ENCODE measurements at places on chromosomes 1 and 21.

DNA sequence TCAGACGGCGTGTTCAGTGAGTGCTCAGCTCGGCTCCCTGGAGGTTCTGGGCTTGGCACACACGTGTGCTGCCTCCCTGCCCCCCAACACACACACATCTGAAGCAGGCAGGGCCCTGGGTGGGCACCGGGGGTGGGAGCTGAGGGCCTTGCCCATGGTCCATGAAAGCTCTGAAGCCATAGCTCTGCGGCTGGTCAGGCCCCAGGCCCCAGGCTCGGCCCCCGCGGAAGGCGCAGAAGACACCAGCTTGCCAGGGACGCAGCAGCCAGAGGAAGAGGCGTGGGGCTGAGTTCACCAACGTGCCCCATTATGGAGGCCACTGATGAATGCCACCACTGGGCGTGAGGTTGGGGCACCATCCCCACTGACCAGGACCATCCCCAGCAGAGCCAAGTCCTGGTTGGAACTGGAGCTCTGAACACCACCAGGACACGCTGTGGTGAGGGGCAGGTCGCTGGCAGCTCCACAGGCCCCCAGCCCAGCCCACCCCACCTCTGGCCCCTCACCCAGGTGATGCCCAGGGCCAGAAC is 4.2 kb downstream of the AURKAIP1 start:
- DNase-seq: no peak

DNA sequence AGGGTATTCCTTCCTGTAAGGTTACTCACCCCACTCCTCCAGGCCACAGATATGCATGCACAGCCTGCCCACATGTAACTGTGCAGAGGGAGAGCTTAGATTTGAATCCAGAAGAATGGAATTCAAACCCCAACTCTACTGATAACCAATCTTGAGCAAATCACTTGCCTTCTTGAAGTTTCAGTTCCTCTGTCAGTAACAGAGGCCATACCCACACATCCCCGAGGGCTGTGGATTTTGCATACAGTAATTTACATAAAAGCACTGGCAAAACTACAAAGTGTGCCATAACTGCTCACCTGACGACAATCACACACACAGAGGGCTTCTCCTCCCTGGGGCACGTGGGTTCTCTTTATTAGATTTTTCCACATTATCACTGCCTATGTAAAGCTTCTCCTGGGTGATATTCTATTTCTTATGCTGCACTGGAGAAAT is 18.6 kb downstream of the CD247 start:
- DNase-seq: no peak

- DNase-seq: no peak
Observed at GRCh38 chr1:35036621-35037020, 4.9 kb upstream of the ZMYM6 start.

DNA sequence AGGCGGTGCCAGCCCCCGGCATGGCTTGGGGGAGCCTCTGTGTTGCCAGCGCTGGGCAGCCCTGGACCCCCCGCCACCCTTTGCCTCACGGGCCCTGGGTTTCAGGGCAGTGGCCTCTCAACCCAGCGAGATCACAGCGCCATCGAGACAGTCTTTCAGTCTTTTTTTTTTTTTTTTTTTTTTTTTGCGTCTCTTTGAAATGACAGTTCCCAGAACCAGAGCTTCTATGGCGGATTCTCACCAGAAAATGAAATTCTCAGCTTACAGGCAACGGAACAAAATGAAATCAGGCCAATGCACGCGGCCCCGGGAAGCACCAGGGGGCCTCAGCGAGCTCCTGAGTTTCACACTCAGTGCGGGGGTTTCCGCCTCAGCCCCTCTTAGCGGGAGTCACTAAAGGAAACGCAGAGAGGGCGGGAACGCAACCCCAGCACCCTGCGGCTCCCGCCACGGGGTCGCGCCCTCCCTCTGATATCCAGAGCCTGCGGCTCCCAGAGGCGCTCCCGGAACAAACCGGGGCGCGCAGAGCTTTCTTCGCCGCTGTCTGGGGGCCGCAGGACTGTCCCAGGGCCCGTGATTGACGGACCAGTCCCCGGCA is 8.0 kb upstream of the COL6A1 start:
- DNase-seq: peak; percentile 76

- no peak for DNase-seq
Observed at GRCh38 chr1:162666006-162666645, 33.9 kb downstream of the DDR2 start.

- DNase-seq: no peak
Observed at GRCh38 chr1:184950906-184951305, 23.4 kb downstream of the NIBAN1 start.

- DNase-seq: no peak
Observed at GRCh38 chr1:157577420-157577819, 20.5 kb downstream of the FCRL4 start.

GRCh38 chr1:114128293-114128692 is 25.4 kb downstream of the SYT6 start:
- no peak for DNase-seq

- no peak for DNase-seq
Observed at GRCh38 chr1:231418741-231419107, 3.4 kb downstream of the EGLN1 start.

GRCh38 chr1:204075890-204076846 is 3.3 kb downstream of the SOX13 start:
- no peak for DNase-seq

GRCh38 chr1:236502972-236503639 is 20.7 kb upstream of the LGALS8 start:
- DNase-seq: no peak

- DNase-seq: no peak
Observed at GRCh38 chr1:189619682-189620332, 857.9 kb downstream of the BRINP3 start.

GRCh38 chr1:51283979-51284378 is 46.4 kb downstream of the TTC39A start:
- no peak for DNase-seq

DNA sequence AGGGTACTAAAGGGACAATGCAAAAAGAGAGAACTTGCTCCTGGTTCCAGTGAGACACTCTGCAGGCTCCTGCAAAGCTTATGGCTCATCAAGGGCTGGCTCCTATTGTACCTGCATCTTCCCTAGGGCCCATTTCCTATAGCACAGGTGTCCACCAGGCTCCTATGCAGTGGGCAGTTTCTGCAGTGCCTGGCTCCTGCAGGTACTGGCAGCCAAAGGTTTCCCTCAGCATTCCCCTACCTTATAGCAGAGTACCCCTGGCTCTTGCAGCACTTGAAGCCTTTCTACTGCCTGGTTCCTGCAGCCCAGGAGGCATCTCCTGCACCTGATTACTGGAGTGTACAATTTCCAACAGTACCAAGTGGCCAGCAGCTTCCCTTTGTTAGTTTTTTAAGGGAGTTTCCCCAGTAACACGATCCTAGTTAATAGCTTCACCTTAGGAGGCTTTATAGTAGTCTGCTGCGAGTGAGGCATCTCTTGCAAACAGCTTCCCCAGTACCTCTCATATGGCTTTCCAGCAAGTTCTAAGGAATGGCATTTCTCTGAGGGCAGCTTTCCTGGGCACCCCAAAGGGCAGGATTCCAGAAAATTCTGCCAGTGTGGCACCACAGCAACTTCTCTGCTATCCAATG is 141.7 kb downstream of the DENND1B start:
- DNase-seq: no peak

DNA sequence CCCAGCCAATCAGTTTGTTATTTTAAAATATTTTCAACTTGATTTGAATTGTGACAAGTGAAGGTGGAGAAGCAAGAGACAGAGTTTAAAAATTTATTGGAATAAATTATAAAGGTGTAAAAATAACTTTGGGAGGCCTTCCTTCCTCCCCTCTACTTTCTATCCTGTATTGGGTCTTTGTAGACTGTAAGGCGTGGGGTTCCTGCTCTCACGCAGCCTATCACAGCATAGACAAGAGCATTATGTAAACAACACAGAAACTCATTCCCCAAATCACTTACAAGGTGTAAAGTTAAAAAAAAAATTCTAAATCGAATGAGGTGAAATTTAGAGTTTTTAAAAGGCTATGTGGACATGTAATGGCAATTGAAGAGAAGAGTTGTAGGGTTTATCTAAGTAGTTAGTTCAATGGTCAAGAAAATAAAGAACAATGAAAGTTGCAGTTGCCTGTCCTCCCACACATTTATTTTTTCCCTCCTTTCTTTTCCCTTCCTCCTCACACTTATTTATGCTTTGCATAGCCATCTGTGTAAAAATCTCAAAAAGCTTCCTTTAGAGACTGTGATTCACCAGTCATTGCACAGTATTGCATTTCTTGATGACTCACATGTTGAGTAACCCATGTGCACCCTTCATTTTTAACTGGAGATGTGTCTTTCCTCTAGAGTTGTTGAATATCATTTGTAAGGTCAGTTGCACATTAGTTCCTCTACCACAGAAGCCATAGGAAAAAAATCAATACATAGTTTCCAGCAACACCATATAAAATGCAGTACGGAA is 242.2 kb downstream of the PTPRC start:
- DNase-seq: no peak

DNA sequence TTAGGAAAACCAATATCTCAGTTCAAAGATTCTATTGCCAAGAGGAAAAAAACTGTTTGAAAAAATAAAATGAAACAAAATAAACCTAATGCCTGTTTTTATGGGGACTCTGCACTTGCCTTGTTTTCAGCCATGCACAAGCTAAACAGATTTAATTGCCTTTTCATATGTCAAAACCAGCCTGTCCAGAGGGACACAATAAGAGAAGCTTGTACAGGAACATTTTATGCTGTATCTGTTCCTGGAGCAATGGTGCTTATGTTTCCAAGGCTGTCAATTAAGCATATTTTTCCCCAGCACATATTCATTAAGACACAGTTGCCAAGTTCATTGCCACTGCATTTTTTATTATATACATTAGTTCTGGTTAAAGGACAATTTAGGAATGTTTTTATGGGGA is 470.9 kb downstream of the LRRIQ3 start:
- DNase-seq: no peak

DNA sequence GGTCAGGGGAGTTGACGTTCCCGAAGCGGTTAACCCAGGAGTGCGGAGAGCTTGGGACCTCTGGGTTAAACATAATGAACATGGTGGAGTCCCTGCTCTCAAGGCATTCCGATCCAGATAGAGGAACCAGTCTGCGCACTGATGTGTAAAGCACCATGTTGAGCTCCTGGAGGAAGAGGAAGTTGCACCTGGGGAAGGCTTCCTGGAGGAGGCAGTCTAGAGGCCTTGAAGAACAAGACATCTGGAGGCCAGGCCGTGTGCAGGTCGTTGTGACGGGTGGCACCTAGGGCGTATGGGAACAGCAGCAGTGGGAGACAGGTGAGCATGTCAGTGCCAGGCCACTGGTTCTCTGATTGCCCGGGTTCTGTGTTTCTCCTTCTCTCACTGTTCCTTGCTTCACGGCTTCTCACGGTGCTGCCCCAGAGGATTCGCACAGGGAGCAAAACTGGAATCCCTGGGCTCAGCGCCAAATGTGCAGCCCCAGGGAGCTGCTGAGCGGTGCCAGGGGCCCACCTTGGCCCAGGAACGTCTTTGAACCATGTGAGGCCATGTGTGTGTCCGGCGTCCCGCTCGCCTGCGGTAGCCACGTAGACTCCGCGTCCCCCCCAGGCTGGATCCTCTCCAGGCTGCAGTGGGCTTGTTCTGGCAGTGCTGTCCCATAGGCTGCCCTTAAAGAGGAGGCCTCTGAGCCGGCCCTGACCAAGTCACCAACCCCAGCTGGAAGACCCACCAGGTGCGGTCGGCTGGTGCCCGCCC is 122.9 kb upstream of the GALNT2 start:
- DNase-seq: no peak

- no peak for DNase-seq
Observed at GRCh38 chr1:217462159-217462558, 168.7 kb downstream of the GPATCH2 start.

DNA sequence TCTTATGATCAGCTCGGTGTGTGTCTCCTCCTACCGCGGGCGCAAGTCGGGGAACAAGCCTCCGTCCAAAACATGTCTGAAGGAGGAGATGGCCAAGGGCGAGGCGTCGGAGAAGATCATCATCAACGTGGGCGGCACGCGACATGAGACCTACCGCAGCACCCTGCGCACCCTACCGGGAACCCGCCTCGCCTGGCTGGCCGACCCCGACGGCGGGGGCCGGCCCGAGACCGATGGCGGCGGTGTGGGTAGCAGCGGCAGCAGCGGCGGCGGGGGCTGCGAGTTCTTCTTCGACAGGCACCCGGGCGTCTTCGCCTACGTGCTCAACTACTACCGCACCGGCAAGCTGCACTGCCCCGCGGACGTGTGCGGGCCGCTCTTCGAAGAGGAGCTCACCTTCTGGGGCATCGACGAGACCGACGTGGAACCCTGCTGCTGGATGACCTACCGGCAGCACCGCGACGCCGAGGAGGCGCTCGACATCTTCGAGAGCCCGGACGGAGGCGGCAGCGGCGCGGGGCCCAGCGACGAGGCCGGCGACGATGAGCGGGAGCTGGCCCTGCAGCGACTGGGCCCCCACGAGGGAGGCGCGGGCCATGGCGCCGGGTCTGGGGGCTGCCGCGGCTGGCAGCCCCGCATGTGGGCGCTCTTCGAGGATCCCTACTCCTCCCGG is 1.5 kb downstream of the KCNC4 start:
- DNase-seq: peak; percentile 18

GRCh38 chr1:106956721-106957120 is 99.8 kb upstream of the PRMT6 start:
- no peak for DNase-seq

DNA sequence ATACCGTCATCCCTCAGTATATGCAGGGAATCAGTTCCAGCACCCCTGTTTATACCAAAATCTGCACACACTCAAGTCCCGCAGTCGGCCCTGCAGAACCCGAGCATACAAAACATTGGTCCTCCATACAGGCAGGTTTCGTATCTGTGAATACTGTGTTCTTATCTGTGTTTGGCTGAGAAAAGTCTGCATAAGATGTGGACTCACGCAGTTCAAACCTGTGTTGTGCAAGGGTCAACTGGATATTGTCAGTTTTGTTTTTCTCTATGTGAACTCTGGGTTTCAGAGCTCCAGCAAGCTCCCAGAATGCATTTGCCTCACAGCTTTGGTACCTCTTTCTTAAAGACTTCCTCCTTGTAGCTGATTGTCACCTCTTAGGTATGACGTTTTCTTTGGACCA is 100.6 kb downstream of the NR5A2 start:
- no peak for DNase-seq

DNA sequence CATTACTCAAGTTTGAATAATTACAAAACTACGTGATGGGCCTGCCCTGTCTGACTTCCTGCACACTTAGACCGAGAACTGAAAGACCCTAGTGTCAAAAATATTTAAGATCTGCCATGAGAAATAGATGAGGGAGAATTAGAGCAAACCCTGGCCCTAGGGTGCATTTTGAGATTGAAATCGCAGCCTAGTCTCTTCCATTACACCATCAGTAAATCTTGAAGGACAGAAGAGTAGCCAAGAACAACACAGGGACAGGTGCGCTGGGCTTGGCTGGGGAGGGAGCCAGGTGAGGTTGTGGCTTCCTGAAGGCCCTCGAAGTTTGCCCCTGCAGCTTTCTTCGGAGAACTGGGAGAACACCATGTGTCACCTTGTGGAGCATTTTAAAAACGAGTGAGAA is 36.7 kb upstream of the KIF26B start:
- no peak for DNase-seq
